Glomerular endothelial cell (primary cell): ENCODE measurements at places on chromosomes 6 and 20. TPM values are rescaled to one million over a fixed set of nuclear protein-coding genes. Genes with fewer than 3 reads are reported as not detected.

AVP gene
- total RNA-seq: not detected in 2 replicates

HCK gene
- total RNA-seq: not detected in 2 replicates

ADGRF1 gene
- total RNA-seq: 0.82 TPM in 1 of 2 replicates, not detected in the other

RAET1G gene
- 0.58 TPM in 1 of 2 replicates, not detected in the other for total RNA-seq

MCCD1 gene
- total RNA-seq: not detected in 2 replicates

SH3BGRL2 gene
- 16.2 and 19.2 TPM in 2 replicates for total RNA-seq

DNA sequence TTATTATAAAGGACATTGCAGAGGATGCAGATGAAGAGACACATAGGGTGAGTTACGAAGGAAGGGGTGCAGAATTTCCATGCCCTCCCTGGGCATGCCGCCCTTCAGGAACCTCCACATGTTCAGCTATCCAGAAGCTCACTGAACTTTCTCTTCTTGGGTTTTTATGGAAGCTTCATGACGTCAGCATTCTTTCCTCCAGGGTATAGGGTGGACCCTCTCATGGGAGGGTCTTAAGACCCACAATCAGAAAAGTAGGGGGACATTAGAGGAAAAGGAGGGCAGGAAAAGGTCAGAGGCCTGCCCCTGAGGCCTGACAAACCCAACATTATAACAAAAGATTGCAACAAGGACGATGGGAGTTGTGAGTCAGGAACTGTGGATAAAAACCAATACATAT lies 14.6 kb upstream of the DCBLD1 start:
- DNase-seq: no peak

DNA sequence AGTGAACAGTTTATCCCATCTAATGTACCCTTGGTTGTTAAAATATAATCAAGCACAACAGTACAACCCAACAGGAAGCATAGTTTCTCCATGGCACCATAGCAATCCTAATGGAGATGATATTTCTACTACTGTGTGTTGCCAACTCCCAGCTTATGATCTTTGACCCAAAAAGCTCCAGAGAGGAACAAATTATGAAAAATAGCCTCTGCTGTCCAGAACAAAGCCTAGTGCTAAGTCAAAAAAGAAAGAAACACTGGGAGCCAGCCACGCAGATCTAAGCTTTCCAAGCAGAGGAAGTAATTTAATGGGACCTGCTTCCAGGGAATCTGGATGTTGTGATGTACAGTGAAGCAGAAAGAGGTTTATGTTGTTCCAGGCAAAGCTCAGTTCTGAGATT lies 52.2 kb upstream of the TASP1 start:
- no peak for DNase-seq

DNA sequence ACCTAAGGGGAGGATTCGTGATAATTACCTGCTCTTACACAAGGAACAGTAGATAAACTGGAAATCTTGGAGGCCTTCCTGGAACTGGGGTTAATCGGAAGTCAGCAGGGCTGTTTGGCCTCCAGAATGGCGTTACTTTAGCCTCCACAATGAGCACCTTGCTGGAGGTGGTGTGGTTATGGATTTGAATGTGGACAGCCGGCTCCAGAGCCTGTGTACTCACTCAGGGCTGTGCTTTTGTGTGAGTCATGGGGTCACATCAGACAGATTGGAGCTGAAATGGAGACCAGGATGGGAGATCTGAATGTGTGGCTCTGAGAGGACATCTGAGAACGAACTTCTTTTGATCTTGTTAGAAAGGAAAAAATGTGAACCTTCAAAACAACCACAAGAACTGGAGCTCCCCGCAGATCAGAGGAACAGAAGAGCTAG lies 30.4 kb downstream of the IGF2R start:
- no peak for DNase-seq

- DNase-seq: no peak
Observed at GRCh38 chr6:146819596-146820320, 221.0 kb downstream of the ADGB start.

DNA sequence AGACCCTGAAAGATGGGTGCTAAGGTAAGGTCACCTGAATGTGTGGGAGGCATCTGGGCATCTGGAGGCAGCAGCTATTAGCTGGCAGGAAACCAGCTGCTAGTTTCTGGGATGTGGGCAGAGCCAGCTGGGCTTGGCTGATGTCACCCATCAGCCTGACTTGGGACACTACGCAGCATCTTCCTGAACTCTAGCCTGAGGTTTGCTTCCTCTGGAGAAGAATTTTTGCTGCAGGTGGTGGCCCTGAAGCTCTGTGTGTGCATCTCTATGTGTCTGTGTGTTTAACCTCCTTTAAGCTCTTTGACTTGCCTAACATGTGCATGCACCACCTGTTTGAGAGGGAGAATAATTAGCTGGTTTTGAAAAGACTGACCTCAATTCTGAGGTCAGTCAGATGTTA lies 465.1 kb upstream of the CHD6 start:
- DNase-seq: no peak

- no peak for DNase-seq
Observed at GRCh38 chr20:41051009-41051825, 22.6 kb downstream of the TOP1 start.
